ENCODE measurements at places on chromosomes 6 and 20.

GRCh38 chr6:142569676-142570075 lies 267.9 kb downstream of the ADGRG6 start:
- no peak for DNase-seq

GRCh38 chr6:13427801-13428582 lies 59.4 kb downstream of the GFOD1 start:
- no peak for DNase-seq

- DNase-seq = no peak
Measured at GRCh38 chr6:7264686-7265384, 48.2 kb downstream of the SSR1 start.

GRCh38 chr6:165694296-165694695 lies 31.3 kb upstream of the PDE10A start:
- DNase-seq = no peak

GRCh38 chr6:88722686-88723085 lies 240.7 kb downstream of the RNGTT start:
- DNase-seq = no peak

DNA sequence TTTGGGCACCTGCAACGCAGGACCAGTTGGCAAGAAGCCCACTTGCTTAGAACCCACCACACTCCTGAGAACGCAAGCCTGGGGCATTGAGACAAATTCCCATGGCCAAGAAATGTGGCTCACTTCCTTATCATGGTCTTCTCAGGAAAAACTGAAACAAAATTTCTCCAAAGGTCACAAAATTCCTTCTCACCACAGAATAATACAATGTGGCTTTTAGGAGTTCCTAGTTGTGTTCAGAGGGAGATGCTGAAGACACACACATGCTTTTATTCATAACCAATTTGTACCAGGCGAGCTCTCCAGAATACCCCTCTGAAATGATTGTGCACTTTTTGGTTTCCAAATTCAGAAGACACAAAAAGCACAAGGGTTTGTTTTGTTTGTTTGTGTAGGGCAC lies 31.6 kb downstream of the ADTRP start:
- no peak for DNase-seq

- no peak for DNase-seq
Measured at GRCh38 chr6:31478186-31478950, 19.6 kb upstream of the MICB start.
